ENCODE measurements at places on chromosomes 1 and 21.

- DNase-seq, result no peak
Measured at GRCh38 chr1:216205176-216205575, 218.1 kb downstream of the USH2A start.

DNA sequence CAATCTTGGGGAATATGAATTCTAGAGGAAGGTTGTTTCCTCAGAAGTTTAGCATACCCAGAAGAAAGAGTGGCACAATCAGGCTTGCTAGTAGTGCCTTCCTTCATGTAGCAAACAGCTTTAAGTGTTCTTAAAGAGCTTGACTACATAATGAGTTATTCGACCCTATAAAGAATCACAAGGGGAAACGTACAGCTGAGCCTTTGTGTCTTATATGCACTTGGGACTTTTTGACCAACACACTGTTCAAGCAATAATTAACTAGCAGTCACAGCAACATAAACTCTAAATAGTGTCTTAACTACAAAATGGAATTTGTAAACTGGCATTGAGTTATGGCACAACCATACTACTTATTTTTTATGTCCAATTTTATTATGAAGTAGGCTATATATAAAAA is 86.1 kb downstream of the TTLL7 start:
- no peak for DNase-seq

DNA sequence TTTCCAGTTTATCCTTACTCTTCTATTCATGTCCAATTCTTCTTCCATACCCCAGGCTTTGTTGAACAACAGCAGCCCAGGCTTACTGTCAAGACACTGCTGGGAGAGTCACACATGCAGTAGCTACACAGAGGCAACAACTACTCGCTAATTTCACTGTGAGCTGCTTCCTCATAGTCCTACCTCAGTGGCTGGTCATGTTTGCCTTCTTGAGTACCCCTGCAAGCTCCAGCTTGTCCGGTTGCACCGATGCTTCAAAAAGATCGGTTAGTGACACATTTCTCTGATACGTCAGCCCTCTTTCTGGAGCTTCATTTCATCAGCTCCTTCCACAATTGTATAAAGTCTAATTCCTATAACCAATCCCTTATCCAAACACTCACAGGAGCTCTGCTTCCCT is 246.7 kb upstream of the NFIA start:
- DNase-seq, result no peak

- DNase-seq, result no peak
Measured at GRCh38 chr1:9746651-9747050, 77.1 kb downstream of the CLSTN1 start.

DNA sequence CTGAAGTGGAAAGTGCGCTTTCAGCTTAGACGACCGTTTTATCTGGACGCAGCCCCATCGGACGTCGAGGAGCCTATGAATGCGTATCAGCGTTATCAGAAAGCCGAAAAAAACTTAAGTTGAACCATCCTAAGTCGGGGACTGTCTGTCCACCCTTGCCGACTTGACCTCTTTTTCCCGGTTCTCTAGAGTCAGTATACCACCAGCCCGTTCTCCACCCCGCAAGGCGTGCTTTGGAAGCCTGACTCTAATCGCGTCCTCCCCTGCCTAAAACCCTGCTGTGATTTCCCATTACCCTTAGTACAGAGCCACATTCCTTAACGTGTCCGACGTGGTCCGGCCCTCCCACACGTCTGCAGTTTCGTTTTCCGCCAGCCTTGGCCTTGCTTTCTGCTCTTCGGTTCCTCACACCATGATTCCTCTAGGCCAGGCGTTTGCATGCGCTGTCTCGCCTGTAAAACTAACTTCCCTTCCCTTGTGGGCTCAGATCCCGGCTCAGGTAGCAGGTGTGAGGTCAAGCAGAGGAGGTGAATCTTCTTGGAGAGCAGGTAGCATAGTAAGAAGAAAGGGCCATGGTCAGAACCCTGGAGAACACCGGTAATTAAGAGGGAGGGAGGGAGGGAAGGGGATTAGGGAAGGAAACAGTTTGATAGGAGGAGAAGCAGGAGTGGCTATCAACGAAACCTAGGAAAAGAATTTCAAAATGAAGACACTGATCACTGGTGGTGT is 865 bp downstream of the ADPRS start:
- no peak for DNase-seq

DNA sequence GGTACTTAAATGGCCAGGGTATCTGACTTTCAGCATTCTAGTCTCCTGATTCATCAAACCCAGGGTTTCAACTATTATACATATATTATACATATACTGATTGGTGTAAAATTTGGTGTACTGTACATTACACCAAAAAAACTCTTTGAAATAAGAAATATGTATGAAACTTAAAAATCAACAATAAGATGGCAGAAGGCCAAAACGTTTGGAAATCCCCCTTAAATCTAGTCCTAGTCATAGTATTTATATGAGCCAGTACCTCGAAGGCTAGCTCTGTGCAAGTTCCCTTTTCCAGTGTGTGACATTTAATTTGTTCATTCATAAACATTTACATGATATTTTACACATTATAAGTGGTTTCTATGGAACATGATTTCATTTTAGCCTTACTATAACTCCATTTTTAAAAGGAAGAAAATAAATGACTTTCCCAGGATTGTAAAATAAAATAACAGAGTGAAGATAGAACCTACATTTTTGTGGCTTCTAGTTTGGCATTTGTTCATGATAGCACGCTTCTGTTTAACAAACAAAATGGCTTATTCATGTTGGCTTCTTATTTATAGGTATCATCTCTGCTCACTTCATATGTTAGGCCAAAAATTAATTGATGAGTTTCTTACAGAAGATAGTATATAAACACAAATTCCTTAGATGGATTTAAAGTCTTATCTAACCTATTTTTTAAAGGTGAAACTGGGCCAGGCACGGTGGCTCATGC is 18.8 kb upstream of the ZNF281 start:
- no peak for DNase-seq

GRCh38 chr1:33735624-33736023 is 128.3 kb upstream of the HMGB4 start:
- DNase-seq, result no peak

- no peak for DNase-seq
Measured at GRCh38 chr1:184388319-184388889, 1.6 kb downstream of the C1orf21 start.

DNA sequence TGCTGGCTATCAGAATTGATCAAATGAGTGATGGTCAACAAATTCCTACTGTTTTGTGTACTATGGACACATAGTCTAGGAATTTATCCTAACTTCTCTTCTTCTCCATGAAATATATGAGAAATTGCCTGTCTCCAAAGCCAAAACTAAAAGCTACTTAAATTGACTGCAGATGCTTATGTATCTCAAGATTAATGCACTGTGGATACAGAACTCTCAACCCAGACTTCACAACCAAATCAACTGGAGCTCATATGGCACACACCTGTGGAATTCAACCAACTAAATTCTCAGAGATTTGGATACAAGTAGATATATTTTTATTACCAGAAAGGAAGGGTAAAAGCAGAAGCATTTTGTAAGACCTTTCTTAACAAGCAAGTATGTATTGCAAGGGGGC is 566.1 kb downstream of the LTN1 start:
- no peak for DNase-seq

GRCh38 chr1:232174306-232174705 is 455.6 kb downstream of the SIPA1L2 start:
- DNase-seq, result no peak

DNA sequence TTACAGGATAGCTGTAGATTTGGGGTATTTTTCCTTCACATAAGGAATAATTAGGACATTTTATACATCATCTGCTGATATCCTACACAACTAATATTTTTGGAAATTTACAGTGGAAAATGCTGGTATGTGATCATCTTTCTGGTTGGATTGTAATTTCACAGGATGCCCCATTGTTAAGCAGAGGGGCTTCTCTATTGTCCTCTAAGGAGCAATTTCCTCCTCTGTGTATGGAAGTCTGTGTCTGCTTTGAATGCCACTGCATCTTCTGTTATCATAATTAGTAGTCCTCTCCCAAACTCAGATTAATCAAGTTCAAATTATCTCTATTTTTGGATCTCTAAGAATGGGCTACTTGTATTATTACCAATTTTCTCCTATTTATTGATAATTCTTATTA is 988.1 kb upstream of the B3GALT2 start:
- DNase-seq, result no peak

DNA sequence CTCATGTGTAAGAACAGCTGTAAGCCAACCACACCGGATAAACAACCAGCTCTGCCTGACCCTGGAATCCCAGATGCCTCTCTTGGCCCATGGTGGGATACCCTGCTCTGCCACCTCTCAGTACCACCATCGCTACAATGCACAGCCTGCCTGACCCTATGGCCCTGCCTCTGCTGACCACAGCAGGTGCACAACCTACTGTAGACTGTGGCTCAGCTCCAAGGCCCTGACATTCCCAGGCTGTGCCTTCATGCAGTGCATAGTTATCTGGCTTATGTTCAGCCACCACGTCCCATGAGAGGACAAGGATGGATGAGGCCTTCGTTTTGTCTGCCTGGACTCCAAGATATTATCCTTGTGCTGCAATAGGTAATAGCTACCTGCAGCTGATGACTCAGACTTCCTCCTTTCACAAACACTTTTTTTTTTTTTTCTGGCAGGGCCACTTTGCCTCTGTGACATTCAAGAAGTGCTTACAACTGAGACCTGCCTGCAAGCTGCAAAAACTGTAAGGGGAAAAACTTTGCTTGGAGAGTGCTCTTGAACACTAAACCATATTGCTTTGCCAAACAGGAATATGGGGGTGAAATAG is 177.7 kb downstream of the URB2 start:
- DNase-seq, result peak; percentile 35

DNA sequence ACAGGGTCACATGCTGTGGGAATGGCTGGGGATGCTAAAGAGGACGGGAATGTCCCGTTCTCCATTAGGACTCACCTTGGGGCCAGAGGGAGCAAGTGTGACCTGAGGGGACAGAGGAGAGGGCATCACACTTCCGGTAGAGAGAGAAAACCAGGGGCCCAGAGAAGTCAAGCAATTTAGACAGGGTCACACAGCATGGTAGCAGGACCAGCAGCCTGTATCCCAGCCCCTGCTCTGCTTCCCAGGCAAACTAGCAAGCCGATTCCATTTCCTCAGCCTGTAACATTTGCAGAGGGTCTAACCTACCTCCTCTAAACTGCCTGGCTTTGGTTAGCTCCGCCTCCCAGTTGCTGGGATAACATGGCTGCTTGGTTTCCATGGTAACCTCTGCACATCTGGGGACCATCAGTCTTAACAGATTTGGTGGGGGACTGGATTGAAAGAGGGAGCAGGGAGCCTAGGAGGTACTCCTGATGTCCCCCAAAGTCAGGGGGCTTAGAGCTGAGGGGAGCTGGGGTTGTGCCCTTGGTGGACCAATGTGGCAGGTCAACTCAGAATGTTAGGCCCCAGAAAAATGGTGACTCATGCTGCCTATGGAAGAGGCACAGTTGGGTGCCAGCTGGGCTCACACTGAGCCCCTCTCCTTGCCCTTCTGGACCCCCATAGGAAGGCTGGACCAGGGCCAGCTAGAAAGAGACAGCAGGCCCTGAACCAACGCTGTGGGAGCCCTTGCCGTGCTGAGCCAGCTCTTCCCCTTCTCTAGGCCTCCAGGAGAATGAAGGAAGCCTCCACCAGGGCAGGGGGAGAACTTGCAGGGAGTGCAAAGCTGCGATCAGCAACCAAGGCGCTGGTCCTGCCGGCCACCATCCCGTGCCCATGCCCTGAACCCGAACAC is 9.5 kb downstream of the COL16A1 start:
- no peak for DNase-seq

- DNase-seq, result peak; percentile 84
Measured at GRCh38 chr21:34592120-34592955, 22.6 kb downstream of the RCAN1 start.

DNA sequence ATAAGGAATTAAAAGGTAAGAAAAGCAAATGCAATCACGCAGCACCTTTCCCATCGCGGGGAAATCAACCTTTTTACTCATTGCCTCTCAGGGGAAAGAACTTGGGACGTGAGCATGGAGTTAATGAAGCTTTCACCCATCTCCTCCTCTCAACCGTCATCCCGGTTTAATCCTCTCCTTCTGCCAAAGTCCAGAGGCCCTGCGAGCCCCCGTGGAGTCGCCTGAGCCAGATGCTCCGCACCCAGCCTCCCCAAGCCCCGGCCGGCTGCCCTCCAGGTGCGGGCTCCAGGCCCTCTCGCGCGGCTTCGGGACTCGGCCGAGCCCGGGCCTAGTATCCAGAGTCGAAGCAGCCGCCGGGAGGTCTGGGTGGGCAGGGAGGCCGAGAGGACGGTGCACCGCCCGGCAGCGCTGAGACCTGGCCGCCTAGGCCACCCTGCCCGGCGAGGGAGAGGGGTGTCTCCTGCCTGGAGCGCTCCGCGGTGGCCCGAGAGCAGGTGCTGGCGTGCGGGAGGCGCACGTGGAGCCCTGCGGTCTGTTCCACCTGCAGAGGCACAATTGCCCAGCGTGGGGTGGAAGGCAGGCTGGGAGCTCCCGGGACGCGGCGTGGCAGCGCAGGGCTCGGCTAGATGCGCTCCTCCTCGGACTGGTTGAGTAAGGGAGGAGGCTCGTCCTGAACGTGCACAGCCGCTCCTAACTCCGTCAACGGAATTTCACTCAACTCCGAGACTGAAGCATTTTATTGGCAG is 218.5 kb downstream of the SDCCAG8 start:
- DNase-seq, result no peak

- no peak for DNase-seq
Measured at GRCh38 chr1:166977951-166978350, 2.6 kb upstream of the ILDR2 start.

- no peak for DNase-seq
Measured at GRCh38 chr1:117646956-117647355, 41.1 kb downstream of the TENT5C start.

- DNase-seq, result peak; percentile 78
Measured at GRCh38 chr1:20485527-20486456, at the start of gene CAMK2N1. TSS of gene CAMK2N1 (minus strand) at chr1:20486210. CDS start at chr1:20485379, 831 bp downstream.

DNA sequence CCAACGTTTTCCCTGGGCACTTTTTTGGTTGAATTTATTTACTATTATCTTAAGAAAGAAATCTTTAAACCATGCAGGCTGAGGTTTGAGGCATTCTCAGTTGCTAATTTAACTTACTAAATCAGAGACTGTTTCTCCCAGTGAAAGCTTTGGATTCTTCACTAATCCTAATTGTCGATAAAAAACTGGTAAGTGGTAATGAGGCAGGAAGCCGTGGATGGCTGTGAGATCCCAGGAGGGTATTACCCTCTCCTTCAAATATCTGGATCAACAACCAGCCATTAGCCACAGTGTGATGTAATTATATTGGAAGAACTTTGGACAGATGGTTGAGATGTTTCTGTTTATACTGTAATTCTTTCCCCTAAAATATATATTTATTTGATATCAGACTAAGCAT is 485.0 kb downstream of the DISC1 start:
- DNase-seq, result no peak

- no peak for DNase-seq
Measured at GRCh38 chr21:31173881-31174555, 135.7 kb upstream of the KRTAP19-8 start.

Data from pancreas (tissue), 10 donors.